ENCODE measurements at places on chromosomes 4 and X.

- no peak for DNase-seq
Measured at GRCh38 chr4:107916623-107917022, 14.7 kb upstream of the CYP2U1 start.

DNA sequence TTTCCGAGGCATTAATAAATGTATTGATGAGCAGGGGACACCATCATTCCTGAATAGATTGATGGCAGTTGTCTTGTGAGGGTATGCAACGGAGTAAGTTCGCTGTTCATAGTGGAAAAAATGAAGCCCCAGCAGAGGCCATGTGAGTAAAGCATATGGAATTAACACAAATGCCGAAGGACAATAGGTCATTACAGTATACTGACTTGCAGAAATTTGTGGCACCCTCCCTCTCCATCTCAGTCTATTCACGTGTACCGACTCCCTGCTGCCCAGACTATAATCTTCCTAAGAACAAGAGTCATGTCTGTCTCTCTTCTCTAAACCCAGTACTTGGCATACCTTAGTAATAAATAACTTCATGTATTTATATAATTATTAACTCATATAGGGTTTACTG lies 47.1 kb upstream of the PCDH10 start:
- DNase-seq: no peak

- no peak for DNase-seq
Measured at GRCh38 chrX:46575586-46575985, 2.0 kb downstream of the CHST7 start.

GRCh38 chr4:102598086-102598761 lies 97.1 kb downstream of the NFKB1 start:
- no peak for DNase-seq

DNA sequence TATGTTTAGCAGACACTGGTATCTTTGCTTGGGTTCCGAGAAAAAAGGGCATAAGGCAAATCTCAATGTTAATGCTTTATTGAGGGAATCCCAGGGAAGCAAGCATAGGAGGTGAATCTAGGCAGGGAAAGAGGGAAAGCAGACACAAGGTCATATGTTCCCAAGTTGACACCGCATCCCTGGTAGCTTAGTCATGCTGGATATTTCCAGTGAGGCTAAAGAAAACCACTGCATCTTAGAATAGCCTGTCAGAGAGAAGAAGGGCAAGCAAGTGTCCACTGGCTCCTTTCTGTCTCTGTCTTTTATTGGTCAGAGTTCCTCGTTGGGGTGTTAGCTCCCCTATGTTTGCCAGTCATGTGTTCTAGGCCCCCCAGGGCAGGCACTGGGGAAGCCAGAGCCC lies 104.7 kb downstream of the NKX6-1 start:
- DNase-seq: no peak

DNA sequence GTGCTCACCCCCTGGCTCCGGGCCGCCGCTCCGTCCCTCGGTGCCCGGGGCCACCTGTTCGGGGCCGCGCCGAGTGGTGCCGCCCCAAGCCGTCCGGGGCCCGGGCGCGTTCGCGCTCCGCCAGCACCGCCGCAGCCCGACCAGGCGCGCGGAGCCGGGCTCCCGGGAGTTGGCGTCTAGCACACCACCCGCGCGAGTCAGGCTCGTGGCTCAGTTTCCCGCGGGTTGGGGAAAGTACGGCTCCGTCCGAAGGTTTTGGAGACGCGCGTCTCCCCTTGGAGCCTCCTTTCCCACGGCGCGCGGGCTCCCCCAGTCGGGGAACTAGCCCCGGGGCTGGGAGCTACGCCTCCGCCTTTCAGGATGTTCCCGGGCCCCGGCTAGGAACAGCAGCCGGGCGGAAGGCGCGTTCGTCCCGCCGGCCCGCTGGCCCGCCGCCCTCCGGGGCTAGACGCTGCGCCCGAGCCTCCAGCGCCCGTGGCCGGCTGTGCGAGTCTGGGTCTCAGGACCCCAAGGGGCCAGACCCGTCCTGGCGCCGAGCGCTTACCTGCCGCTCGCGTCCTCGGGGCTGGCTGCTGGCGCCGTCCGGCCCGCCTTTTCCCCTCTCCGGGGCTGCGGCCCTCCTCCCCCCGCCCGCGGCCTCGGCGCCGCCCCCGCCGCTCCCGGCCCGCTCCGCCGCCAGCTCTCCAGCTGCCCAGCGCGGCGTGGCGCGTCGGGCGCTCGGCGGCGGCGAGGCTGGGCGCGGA lies at the start of gene ADGRG2:
Gene ADGRG2 (minus strand): TSS at position 571 of the 743 bp plus-strand sequence. CDS start 53,634 bp downstream, outside the sequence.
- DNase-seq: no peak
